AG10803 (cell line): ENCODE measurements at places on chromosomes 16 and 17.

GRCh38 chr17:41801374-41802271 is 10.1 kb downstream of the P3H4 start:
- peak; percentile 61 for DNase-seq

GRCh38 chr17:37791447-37792399 is 46.9 kb upstream of the HNF1B start:
- peak; percentile 68 for DNase-seq

DNA sequence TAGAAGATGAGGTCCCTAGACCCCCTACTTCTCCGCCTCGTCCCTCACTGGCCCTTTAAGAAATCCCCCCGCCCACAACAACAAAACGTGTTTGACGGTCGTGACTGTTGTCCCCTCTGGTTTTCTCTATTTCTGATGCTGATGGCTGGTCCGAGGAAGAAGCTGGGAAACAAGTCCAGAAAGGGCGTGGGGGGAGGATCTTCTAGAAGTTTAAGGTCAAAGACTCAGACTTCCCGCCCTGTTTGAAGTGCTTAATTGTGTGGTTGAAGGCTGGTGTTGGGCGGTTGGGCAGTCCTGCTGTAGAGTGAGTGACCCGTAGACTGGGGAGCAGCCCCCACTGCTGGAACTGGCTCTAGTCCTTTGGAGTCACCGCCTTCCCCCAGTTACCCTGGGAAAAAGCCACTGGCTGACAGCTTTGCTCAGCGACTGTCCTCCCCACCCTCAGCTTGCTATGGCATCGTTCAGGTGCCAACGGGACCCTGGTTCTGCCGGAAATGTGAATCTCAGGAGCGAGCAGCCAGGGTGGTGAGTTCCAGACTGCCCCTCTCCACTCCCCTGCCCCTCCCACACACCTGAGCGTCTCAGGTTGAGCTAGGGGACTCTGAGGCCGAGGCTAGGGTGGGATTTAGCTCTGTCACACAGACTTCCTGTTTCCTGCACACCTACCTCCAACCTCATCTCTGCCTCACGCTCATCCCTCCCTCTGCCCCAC is 1.6 kb downstream of the MLLT6 start:
- no peak for DNase-seq

DNA sequence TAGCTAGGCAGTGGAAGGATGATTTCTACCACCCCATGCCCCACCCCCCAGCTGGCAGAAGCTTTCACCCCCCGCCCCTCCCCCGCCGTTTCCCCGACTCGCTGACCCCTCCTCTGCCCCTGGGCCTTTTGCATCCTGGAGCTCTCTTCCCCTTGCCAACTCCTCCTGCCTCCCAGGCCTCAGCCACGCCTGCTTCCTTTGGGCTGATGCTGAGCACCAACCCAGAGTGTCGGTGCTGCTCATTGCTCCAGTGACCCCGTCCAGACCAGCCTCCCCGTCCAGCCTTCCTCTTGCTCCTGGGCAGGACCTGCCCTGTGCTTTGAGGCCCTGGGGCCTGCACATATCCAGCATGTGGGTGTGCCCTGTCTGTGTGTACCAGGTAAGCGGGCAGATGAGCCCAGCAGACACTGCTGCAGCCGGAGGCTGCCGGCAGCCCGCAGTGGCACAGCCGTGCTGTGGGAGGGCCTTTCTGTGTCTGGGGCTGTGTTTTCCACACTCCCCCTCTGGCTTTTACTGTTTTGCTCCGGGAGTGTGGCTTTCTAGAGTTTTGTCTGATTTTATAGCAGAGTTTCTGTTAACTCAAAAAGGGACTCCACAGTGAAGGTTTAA is 72.9 kb downstream of the JPH3 start:
- no peak for DNase-seq

GRCh38 chr17:1820528-1821252 is 9.0 kb downstream of the SMYD4 start:
- DNase-seq: no peak

- DNase-seq: peak; percentile 33
Observed at GRCh38 chr16:12395268-12395667, 408.4 kb downstream of the CPPED1 start.

GRCh38 chr16:69325784-69326171 is 4.6 kb downstream of the PDF start:
- no peak for DNase-seq

- DNase-seq: no peak
Observed at GRCh38 chr17:73137376-73137775, 27.4 kb upstream of the SSTR2 start.

GRCh38 chr16:66585481-66586239 is 6.4 kb downstream of the CMTM2 start:
- no peak for DNase-seq

DNA sequence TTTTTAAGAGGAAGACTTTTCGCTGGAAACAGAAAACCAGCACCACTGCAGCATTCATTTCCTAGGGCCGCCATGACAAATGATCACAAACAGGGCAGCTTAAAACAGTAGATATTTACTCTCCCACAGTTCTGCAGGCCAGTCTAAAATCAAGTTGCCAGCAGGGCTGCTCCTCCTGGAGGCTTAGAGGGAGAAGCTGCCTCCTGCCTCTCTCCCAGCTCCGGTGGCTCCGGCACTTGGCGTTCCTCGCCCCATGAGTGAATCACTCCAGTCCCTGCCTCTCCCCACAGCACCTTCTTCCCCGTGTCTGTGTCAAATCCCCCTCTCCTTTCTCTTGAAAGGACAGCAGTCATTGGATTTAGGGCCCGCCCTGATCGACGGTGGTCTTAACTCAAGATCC is 72.1 kb downstream of the SOCS1 start:
- DNase-seq: no peak

- peak; percentile 92 for DNase-seq
Observed at GRCh38 chr17:13429201-13429600, 172.5 kb downstream of the HS3ST3A1 start.
